Activated CD4-positive, alpha-beta T cell treated with anti-CD3 and anti-CD28 coated beads, Interleukin-2, amount 10 ng/mL, durations not matched to agents 7 days and 5 days (primary cell): ENCODE measurements at places on chromosomes 6 and 20. TPM values are rescaled to one million over a fixed set of nuclear protein-coding genes. Genes with fewer than 3 reads are reported as not detected.

KIF13A gene
- total RNA-seq: not detected

DNA sequence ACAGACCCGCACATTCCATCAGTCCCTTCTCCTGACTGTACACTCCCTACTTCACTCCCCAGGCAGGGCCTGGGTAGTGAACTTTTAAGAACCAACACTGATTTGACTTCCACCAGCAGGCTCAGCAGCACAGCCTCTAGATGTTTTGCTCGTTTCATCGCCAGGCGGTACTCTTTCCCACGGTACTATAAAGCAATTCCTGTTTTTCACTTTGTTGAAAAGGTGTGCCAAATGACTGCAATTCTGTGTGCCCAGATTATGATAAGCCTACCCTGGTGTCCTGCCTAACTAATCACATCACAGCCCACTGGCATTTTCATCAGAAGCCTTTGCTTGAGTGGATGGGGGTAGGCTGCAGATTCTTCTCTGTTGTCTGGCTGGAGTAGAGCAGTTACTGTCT, 12.9 kb upstream of the WTAP start:
- no peak for DNase-seq
- peaks cover 8% of the 10 kb centered on the region for H3K4me1 ChIP-seq
- no peaks in the 10 kb centered on the region for H3K27me3 ChIP-seq
- peaks cover 4% of the 10 kb centered on the region for H3K36me3 ChIP-seq

DNA sequence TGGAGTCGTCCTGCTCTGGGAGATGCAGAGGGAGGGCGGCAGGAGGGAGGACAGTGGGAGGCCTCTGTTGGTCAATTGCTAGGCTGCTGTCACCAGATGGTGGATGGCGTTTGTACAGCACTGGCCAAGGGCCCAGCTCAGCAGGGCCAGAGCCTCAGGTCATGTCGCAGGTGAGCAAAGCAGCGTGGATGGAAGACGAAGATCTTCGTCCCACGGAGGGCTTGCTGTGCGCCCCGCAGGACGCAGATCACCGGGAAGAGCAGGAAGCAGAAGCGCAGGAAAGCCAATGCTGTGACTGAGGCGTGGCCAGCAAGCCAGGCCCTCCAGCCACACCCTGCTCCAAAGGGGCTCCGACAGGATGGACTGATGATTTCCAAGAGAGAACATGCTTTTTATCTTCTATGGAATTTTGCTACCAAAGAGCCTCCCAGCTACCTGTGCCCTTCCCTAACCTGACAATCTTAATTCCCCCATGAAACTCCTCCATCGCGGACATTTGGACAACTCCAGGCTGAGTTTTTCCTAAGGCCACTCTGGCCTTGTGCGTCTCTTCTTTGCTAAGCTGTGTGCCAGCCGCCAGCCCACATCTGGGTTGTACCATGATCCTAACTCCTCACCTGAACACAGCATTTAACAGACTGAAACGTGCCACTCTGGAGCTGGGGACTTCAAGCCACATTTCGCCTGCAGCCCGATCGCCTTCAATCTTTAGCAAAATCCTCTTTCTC, 3.5 kb upstream of the SLCO4A1 start:
- peaks cover 32% of the 10 kb centered on the region for H3K4me1 ChIP-seq
- DNase-seq: no peak
- peak overlapping the region; percentile 19 for H3K27ac ChIP-seq

HLA-C gene
- total RNA-seq: 1,296 TPM

DNA sequence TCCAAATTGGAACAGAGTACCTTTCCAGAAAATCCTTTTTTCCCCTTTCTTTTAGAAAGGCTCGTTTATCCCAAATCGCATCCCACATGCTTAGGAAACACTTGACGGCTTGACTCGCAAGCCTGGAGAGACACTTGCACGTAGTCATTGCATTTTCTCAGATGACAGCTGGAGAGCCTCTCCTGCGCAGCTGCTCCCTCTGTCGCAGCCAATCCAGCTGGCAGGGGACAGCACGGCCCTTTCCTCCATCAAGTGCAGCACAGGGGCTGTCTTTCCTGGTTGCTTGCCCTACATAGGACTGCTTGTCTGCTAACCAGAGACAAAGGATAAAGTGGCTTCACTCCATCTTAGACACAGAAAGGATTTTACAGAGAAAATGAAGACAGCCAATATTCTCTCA, 77.6 kb upstream of the RGS17 start:
- no peaks in the 10 kb centered on the region for H3K36me3 ChIP-seq
- no peak overlapping the region for H3K27ac ChIP-seq
- H3K4me3 ChIP-seq: no peak overlapping the region
- H3K4me1 ChIP-seq: peaks cover 12% of the 10 kb centered on the region

DNA sequence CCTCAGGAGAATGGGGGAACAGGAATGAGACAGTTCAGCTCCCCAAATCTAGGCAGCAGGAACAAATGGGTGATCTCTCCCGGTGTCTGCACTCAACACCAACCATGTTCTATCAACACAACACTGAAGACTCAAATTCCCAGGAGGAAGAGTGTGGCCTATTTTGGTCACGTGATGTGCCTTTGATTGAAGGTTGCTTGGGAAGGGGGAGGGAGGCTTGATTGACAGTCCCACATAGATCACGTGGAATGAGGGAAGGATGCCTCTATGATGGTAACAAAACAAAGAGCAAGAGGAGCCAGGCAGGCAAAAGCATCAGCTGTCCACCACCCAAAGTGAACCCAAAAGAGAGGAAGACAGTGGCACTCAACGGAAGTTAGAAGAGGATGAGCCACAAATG, 364.8 kb downstream of the KIF16B start:
- no peak for DNase-seq
- no peaks in the 10 kb centered on the region for H3K4me1 ChIP-seq
- H3K27ac ChIP-seq: no peak overlapping the region

DNA sequence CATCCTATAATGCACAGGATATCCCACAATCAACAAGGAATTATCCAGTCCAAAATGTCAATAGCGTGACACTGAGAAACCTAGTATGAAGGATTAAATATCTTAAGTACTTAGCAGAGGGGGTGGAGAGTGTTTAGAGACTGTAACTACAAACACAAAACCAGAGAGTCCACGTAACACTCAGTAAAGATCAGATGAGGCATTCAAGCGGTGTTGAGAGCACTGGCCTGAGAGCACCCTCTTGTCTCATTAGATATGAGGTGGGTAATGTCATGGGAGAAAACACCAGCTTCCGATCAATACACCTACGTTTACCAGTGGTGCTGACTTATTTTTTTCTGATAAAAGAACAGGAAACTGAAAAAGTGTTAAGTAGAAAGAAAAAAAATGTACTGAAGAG, 2.3 kb downstream of the FAM184A start:
- H3K36me3 ChIP-seq: no peaks in the 10 kb centered on the region
- peak; percentile 21 for DNase-seq
- peak overlapping the region; percentile 70 for H3K4me3 ChIP-seq
- H3K27ac ChIP-seq: peak overlapping the region; percentile 84

DNA sequence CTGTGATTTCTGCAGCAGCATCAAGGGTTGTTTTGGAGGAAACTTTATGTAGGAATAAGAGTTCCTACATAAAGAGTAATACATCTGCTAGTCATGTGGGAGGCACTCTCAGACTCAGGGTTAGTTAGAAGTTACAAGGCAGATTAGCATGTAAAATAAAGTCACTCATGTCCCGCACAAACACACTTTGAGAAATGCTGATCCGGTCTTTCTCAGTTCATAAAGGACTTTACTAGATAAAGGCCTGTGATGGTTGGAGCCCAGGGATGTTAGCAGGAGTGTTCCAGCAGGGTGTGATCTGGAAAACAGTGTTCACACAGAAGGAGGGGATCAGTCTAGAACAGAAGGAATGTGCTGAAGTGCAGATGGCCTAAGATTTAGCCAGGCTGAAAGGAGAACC, 33.1 kb upstream of the NOP56 start:
- no peak overlapping the region for H3K27ac ChIP-seq
- peaks cover 14% of the 10 kb centered on the region for H3K27me3 ChIP-seq
- DNase-seq: no peak
- H3K36me3 ChIP-seq: no peaks in the 10 kb centered on the region

- H3K36me3 ChIP-seq: no peaks in the 10 kb centered on the region
- DNase-seq: no peak
- H3K4me3 ChIP-seq: no peak overlapping the region
- H3K4me1 ChIP-seq: no peaks in the 10 kb centered on the region
Observed at GRCh38 chr20:60691966-60692615, 560.0 kb upstream of the CDH4 start.

MOXD1 gene
- total RNA-seq: not detected

GRCh38 chr6:103154779-103155572, 1704.7 kb downstream of the HACE1 start:
- no peaks in the 10 kb centered on the region for H3K27me3 ChIP-seq
- no peak overlapping the region for H3K27ac ChIP-seq
- H3K36me3 ChIP-seq: no peaks in the 10 kb centered on the region
- no peak for DNase-seq

DNA sequence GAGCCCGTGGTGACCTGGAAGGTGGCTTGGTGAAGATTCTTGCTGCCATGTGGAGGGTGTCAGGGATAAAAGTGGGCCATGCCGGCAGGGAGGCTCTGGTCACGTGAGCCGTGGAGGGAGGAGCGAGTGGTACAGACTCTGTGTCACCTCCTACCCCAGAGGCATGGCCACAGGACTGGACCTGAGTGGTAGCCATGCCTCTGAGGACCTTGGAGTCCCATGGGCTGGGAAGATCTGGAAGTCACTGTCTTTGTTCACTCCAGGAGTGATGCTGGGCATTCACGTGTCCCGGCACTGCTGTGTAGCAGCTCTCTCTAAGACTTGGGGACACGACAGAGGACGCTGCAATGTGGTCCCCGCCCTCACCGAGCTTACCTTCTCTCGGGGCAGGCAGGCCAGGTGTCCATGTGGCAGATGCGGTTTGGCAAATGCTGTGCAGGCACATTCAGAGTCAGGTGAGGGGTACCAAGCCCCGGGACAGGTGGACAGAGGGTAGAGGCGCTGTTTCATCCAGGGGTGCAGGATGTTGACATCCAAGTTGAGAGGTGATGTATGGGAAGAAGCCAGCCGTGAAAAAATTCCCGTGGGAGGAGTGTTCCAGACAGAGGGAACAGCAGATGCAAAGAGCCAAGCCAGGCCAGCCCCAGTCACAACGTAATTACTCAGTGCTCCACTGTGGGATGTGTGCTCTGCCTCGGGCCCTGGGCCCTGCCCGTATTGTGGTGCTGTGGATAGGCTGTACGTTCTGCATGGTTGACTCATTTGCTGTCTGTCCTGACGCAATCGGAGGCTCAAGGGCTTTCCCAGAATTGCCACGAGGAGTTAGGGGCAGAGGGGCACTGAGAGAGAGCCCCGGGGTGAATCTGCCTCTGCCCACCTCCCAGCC, 307.8 kb downstream of the TAF4 start:
- no peak overlapping the region for H3K4me3 ChIP-seq
- no peaks in the 10 kb centered on the region for H3K36me3 ChIP-seq
- no peaks in the 10 kb centered on the region for H3K27me3 ChIP-seq
- no peak overlapping the region for H3K27ac ChIP-seq

DNA sequence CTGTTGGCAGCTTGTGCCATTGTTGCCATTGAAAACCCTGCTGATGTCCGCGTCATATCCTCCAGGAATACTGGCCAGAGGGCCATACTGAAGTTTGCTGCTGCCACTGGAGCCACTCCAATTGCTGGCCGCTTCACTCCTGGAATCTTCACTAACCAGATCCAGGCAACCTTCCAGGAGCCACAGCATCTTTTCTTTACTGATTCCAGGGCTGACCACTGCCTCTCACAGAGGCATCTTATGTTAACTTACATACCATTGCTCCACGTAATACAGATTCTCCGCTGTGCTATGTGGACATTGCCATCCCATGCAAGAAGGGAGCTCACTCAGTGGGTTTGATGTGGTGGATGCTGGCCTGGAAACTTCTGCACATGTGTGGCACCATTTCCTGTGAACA, 221.8 kb upstream of the FAM83B start:
- no peaks in the 10 kb centered on the region for H3K27me3 ChIP-seq
- H3K4me1 ChIP-seq: no peaks in the 10 kb centered on the region
- H3K27ac ChIP-seq: no peak overlapping the region

ESF1 gene
- total RNA-seq: 12.7 TPM

GJA10 gene
- not detected for total RNA-seq

GRCh38 chr6:141123497-141123896, 1009.2 kb upstream of the GJE1 start:
- H3K36me3 ChIP-seq: no peaks in the 10 kb centered on the region
- no peaks in the 10 kb centered on the region for H3K27me3 ChIP-seq
- DNase-seq: no peak
- no peak overlapping the region for H3K27ac ChIP-seq
- no peak overlapping the region for H3K4me3 ChIP-seq

- no peak overlapping the region for H3K4me3 ChIP-seq
- H3K27ac ChIP-seq: no peak overlapping the region
- DNase-seq: no peak
- H3K4me1 ChIP-seq: no peaks in the 10 kb centered on the region
- no peaks in the 10 kb centered on the region for H3K36me3 ChIP-seq
Observed at GRCh38 chr6:67717281-67717680, 917.8 kb upstream of the ADGRB3 start.

UBE2C gene
- total RNA-seq: 244 TPM

EPPIN gene
- total RNA-seq: not detected

DNA sequence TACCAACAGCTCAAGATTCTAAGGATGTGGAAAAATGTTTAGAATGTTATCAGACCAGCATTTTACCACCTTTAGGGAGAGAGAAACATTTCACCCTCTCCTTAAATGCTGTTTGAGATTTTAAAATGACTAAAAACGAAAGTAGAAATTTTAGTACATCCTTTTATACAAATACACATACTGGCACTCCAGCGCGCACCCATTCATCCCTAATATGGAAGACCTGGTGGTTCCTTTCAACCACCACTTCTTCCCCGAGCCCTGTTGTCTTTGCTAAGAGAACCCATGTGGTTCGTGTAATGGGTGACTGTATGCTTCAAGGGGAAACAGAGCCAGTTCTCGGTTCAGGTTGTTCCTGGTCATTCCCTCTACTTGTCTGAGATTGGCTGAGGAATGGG, 21.3 kb downstream of the SPATA2 start:
- DNase-seq: peak; percentile 46
- H3K36me3 ChIP-seq: peaks cover under 1% of the 10 kb centered on the region
- H3K27ac ChIP-seq: peak overlapping the region; percentile 81
- peak overlapping the region; percentile 47 for H3K4me3 ChIP-seq

DNA sequence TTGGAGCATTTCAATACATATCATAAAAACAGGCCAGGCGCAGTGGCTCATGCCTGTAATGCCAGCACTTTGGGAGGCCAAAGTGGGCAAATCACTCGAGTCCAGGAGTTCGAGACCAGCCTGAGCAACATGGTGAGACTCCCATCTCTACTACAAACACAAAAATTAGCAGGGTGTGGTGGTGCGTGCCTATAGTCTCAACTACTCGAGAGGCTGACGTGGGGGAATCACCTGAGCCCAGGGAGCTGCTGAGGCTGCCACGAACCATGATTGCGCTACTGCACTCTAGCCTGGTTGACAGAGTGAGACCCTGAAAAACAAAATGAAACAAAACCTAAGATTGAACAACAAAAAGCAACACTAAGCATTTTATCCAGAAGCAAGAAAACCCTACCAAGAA, 47.2 kb downstream of the BACH2 start:
- no peaks in the 10 kb centered on the region for H3K27me3 ChIP-seq
- no peak overlapping the region for H3K4me3 ChIP-seq
- H3K27ac ChIP-seq: peak overlapping the region; percentile 83
- peaks cover 65% of the 10 kb centered on the region for H3K4me1 ChIP-seq

XKR7 gene
- total RNA-seq: 0.05 TPM
